Stimulated activated CD4-positive, alpha-beta T cell treated with anti-CD3 and anti-CD28 coated beads, Interleukin-12 subunit alpha, Interleukin-12 subunit beta, amount 100 ng/mL, for 24 hours (primary cell): ENCODE measurements at places on chromosomes 6 and 20.

DNA sequence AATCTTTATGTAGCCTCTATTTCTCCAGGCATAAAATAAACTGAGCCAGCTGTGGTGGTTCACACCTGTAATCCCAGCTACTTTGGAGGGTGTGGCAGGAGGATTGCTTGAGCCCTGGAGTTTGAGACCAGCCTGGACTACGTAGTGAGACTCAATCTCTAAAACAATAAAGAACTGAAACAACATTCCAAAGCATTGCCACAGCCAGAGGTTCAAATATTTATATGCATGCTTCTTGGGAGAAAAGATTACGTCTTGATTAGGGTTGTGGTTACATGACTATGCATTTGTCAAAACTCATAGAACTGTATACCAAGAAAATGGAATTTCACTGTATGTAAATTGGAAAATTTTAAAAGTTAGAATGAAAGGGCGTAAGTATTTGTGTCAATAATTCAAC, 27.7 kb upstream of the PAX1 start:
- no peak for DNase-seq

DNA sequence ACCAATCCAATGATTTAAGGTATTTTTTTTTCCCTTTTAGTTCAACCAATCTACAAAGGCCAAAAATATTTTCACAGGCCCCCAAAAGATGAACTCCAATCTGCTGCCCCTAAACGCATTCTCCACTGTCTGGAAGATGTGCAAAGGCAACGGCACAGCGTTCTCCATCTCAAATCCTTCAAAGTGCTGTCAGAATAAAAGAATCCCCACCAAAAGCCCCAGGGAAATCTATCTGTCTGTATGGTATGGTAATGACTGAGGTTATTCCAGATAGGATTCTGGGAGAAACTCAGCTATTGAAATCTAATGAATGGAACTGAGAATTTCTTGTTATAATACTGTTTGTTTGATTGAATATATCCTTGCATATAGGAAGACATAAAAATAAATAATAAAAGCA, 217.8 kb upstream of the CCN2 start:
- no peak for DNase-seq

DNA sequence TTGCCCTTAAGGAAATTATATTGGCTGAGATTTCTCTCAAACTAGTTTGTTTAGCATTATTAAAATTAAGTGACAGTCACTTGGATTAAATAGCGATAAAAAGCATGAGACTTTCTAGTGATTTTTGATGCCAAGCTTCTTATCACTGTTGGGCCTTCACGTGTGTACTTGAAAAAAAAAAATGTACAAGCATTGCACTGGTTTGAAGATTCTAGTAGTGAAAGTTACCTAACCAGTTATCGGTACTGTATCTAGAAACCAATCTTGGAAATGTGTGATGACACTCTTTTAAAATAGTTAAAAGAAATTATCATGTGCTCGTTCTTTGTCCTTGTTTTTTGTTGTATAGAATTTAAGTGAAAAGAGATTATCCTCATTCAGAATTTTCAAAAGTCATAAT, 102.1 kb downstream of the SCAF8 start:
- DNase-seq: no peak

GRCh38 chr6:149271348-149272340, 45.9 kb upstream of the TAB2 start:
- DNase-seq: peak; percentile 69

DNA sequence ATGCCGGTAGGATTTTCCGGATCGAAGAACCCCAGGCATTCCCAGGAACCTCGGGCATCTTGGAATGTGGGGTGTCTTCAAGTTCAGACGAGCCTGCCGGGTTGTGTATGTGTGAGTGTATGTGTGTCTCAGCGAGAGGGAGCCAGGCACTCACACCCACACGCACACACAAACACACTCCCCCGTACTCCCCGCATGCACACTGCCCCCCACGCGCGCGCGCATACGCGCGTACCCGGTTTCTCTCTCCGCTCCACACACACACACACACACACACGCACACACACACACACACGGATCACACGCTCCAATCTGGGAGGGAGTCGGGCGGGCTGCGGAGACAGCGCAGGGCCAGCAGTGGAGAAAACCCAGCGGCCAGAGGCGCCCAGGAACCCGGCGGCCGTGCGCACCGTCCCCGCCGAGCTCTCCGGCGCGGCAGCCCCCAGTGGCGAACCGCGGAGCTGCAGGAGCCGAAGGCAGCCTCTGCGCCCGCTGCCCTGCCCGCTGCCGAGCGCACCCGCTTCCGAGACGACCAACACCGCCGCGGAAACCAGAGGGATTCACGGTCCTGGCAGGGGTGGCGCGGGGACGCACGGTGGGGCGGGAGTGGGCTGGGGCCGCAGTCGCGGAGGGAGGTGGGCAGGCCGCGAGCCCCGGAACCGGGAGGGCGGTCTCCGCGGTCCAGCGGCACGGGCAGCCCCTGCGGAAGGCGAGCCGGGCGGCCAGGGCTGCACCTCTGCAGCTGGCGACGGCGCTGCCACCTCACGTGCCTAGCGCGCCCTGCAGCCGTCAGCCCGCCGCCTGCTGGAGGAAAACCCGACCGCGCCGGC, at the start of gene LRFN2:
Gene LRFN2, minus strand, starts transcription at position 125 of the 830 bp plus-strand sequence.
- peak; percentile 69 for DNase-seq

- no peak for DNase-seq
Measured at GRCh38 chr6:136611133-136611532, 60.9 kb upstream of the MAP7 start.

GRCh38 chr6:14165091-14165490, 47.5 kb downstream of the CD83 start:
- DNase-seq: no peak

GRCh38 chr20:36098364-36098763, 56.2 kb upstream of the EPB41L1 start:
- DNase-seq: no peak

GRCh38 chr6:143675946-143676345, 1.8 kb upstream of the PHACTR2 start:
- DNase-seq: no peak

DNA sequence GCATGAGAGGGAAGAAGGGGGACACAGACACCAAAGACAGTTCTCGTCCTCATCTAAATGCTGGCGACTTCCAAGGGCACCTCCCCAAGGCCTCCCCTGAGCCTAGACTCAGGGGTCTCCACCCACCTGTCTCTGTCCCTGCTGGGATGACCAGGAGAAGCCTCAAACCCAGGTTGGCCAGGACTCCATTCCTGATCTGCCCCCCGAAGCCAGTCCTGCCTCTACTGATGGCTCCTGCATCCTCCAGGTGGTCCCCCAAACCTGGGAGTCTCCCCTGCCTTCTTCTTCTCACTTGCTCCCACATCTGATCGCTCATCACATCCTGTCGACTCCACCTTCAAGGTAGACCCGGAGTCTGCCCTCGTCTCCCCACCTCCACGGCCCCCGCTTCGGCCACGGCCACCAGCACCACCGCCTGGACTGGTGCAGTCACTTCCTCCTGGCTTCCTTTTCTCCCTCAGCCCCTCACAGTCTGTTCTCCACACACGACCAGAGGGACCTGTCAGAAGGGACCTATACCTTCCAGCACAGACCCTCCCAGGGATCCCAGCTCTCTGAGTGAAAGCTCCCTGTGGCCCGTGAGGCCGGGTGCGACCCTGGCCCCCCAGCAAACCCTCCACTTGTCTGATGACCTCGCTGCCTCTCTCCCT, 92.1 kb downstream of the CEBPB start:
- no peak for DNase-seq

DNA sequence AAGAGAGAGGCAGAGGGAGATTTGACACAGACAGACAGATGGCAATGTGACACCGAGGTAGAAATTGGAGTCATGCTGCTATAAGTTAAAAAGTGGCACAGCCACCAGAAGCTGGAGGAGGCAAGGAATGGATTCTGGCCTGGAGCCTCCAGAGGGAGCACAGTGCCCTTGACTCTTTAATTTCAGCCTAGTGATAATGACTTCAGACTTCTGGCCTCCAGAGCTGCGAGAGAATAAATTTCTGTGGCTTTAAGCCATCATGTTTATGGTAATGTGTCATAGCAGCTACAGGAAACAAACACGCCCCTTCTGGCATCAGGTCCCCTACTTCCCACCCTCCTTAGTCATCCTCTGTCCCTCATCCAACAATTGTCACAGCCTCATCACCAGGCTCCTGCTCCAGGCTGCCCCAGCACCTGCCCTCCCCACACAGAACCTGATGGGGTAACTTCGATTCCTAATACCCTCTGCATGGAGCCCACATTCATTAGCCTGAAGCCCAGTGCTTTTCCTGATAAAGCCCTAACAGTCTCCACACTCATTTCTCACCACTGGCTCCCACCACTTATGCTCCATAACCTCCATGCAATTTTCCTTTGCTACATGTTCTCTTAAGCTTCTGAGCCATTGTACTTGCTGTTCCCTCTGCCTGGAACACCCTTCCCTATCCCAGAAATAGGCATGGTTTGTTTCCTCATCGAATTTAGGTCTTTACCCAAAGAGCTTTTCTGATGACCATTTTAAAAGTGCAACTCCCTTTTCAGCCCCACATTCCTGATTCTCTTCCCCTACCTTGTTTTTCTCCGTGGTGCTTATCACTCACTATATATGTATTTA, 69.7 kb upstream of the TOX2 start:
- no peak for DNase-seq

DNA sequence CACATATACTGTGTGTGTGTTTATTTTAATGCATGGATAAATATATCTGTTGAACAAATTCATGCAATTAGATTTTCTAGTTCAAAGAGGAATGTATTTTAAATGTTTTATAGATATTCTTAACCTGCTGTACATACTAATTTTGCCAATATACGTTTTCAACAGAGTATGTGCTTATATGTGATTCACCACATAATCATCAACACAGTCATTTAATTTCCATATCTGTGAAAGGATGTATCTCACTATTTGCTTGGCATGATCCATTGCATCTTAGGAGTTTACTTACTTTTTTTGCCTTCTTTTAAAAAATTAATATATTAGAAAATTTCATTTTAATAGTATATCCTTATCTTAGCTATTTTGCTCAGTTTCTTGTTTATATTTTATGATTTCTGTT, 902.3 kb upstream of the CITED2 start:
- no peak for DNase-seq

DNA sequence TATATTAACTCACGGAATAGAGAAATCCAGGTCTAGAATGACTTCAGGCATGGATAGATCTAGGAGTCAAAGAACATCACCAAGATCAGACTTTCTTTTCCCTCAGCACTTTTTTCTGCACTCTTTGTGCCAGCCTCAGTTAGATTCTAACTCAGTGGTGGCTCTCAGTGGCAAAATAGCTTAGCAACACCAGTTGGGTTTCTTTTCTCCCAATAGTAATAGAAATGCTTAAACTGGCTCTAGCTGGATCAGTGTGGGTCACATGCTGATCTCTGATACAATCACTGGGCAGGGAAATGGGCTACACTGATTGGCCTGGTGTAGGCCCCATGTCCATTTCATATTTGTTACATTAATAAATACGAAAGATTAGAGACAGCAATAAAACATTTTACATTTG, 44.2 kb upstream of the ARFGEF2 start:
- no peak for DNase-seq

DNA sequence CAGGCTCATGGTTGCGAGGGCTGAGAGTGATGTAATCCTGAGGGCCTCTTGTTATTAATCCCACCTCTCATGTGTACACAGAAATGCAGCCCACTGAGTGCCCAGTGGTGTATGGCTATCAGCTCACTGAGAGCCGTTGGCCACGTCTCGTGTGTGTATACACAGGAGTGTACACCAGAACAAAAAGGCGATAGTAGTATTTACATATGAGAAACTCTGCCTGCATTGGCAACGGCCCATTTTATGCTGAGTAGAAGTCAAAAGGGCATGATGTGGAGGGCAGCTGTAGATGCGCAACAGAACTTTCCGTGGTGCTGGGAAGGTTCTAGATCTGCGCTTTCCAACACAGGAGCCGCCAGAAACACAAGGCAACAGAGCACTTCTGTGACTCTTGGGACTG, 28.9 kb upstream of the CDH4 start:
- no peak for DNase-seq

- no peak for DNase-seq
Measured at GRCh38 chr6:56517155-56517745, 125.4 kb downstream of the DST start.

GRCh38 chr6:136508725-136509392, 41.4 kb downstream of the MAP7 start:
- no peak for DNase-seq

DNA sequence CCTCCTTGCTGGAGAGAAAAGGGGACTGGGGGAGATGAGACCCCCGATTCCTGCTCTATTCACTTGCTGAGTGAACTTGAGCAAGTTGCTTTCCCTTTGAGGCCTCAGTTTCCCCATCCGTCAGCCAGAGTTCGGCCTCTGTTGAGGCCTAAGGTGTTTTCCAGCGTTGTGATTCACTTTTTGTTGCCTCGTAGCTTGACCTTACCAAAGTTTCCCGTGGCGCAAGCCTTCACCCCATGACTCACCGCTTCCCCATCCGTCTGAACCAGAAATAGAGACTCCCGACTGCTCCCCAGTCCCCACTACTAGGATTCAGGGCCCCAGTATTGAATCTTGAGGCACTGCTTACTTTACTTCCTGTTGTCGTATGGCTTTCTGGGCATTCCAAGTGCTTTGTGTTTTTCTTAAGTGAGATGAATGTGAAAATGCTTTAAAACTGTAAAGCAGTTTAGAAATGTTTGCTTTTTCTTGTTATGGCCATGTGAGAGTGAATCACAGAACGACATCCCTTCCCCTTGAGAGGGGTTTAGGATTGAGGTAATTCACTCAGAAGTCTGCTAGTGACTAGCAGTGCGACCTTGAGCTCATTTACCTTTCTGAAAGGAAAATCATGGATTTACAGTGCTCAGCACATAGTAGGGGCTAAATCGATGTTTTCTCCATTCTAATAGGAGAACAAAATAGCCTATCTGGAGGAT, 1.2 kb downstream of the CHMP4B start:
- DNase-seq: peak; percentile 28

- no peak for DNase-seq
Measured at GRCh38 chr6:25888626-25889025, 14.6 kb upstream of the SLC17A3 start.

DNA sequence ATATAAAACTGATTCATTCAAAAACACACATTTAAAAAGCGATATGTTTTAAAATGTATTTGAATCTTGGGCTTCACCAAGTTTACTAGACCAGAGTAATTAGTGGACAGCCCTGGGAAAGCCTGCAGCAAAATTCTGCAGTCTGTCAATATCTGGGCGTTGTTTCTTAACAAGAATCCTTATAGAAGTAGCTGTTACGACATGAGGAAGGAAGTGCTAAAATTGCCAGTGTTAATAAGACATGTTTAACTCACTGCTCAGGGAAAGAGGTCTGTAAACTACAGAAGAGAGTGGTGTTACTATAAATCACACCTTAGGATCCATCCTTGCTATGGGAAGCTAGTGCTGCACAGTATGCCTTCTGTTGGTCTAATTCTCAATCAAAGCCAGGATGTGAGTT, 120.6 kb downstream of the TBX18 start:
- no peak for DNase-seq

- DNase-seq: no peak
Measured at GRCh38 chr6:161476711-161477110, 202.8 kb upstream of the AGPAT4 start.

- DNase-seq: peak; percentile 50
Measured at GRCh38 chr6:111805511-111806164, 67.6 kb downstream of the FYN start.

GRCh38 chr6:130115036-130115435, 96.7 kb downstream of the L3MBTL3 start:
- no peak for DNase-seq
